ENCODE measurements at places on chromosomes 12 and 14.
A peak's percentile ranks its signal among the peaks of the same experiment; 100 is the strongest.

DNA sequence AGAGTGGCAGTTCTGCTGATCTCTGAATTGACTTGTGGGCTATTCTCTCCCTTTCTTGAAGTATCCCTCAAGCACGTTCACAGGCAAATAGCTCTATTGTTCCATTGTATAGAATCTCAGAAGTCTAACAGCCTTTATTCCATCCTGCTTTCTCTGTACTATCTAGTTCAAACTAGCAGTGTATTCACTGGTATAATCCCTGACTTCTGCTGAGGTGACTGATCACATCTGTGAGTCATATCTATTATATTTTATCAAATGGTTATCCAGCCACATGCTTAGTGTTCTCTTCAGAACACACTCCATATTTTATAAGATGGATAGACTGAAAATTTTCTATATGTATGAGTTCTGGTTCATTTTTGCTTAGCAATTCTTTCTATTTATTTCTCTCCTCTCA is 866.1 kb downstream of the C12orf50 start:
- DNase-seq = no peak

DNA sequence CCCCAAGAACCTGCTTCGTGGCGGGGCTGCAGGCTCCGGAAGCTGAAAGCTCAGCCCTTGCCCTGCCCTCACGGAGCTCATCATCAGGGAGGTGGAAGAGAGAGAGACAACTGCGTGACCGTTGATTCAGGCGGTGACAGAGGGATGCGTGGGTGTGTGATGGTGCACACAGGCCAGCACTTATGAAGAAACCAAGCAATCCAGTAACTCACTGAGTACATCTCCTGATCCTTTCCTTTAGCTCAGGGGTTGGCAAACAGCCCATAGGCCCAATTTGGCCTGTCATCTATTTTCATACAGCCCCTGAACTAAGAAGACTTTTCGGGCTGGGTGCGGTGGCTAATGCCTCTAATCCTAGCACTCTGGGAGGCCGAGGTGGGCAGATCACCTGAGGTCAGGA is 49.9 kb downstream of the TESC start:
- no peak for DNase-seq

- no peak for DNase-seq
These were observed 9.4 kb upstream of the PSMC1 start for GRCh38 chr14:90246936-90247335.

DNA sequence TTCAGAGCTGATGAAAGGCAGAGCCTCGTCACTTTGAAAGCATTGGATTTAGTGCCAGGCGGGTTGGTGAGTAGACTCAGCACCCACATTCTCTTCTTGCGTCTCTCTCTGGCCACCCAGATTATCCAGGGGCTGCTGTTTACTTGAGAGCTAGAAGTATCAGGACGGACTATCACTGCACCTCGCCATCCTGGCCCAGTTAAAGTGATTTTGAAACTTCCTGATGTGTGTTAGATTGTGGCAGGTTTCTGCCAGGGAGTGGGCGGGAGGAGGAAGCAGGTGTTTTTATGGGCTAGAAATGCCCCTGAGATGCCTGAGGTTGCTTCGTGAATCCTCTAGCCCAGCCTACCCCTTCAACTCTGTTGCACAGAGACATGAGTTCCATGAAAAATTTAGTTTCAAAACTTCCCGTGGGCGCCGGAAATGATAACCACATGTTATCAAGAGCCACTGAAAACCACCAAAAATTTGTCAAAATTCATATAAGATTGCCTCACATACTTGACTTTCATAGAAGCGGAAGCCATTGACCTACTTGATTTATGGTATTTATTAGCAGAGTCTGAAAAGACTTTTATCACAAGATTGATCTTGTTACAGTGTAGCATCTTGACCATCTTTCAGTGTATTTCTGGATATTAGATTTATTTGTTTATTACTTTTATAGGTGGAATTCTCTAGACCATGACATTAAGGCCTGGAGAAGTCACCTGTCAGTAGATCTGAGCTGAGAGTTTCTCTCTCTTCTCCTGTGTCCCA is 466.0 kb downstream of the RAD51B start:
- DNase-seq = no peak

- no peak for DNase-seq
These were observed 878 bp downstream of the TMEM119 start for GRCh38 chr12:108596854-108597558.

DNA sequence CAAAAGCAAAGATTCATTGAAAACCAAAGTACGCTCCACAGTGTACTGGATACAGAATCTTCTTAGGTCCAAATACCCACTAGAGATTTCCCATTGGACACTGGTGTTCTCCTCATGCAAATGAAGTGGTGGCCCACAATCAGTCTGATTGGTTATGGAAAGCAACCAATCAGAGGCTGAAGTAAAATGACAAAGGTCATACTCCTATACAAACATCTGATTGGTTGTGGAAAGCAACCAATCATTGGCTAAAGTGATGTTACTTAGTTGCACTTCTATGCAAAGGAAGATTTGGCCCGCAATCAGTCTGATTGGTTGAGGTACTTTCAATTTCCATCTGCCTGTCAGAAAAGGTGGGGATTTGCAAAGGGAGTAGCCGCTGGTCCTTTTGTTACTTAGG is 1.3 kb upstream of the WASHC3 start:
- DNase-seq = no peak

- DNase-seq = no peak
These were observed 17.8 kb downstream of the RBM19 start for GRCh38 chr12:113948151-113948914.

- no peak for DNase-seq
These were observed 46.7 kb downstream of the ERH start for GRCh38 chr14:69351385-69351784.

- DNase-seq = no peak
These were observed 26.8 kb downstream of the TMEM63C start for GRCh38 chr14:77208291-77208978.

DNA sequence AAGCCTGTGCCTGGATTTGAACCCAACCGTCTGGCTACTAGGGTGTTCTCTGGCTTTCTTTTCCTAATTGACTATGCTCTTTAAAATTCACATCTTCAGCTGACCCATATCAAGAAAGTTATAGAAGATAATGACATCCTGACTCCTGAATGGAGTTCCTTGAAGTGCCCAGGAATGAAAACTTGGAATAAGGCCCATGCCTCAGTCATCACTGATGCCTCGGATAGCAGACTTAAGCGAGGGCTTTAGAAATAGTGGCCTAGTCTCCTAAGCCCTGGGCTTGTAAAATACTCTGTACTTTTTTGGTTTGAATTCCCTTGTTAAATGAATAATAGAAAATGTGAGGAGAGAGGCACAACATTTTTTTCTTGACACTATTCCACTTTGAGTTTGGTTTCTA is 39.0 kb downstream of the CHST11 start:
- no peak for DNase-seq

DNA sequence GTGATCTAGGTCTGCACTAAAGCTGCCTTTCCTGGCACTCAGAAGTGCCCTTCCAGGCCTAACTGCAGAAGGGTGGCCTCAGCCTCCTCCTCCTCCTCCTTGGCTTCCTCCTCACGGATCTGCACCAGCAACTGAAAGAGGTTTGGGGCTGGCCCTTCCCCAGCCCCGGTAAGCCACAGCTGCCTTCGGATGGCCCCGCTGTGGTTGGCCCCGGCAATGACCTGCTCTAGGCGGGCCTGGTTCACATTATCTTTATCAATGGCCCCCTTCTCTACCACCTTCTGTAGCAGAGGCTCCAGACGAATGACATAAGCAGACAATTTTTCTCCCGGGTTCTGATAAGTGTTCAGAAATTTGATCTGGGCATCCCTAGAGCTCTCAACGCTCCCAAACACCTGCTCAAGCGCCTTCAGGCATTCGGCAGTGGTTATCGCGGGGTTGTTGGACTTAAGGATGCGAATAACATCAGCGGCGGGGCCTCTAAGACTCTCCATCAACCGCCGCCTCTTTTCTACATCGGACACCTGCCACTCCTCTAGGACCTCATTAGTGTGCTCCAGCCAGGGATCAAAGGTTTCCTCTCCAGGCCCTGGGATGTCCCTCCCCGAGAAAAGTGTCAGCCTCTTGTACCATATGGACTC is 1.5 kb downstream of the PNMA1 start:
- no peak for DNase-seq

DNA sequence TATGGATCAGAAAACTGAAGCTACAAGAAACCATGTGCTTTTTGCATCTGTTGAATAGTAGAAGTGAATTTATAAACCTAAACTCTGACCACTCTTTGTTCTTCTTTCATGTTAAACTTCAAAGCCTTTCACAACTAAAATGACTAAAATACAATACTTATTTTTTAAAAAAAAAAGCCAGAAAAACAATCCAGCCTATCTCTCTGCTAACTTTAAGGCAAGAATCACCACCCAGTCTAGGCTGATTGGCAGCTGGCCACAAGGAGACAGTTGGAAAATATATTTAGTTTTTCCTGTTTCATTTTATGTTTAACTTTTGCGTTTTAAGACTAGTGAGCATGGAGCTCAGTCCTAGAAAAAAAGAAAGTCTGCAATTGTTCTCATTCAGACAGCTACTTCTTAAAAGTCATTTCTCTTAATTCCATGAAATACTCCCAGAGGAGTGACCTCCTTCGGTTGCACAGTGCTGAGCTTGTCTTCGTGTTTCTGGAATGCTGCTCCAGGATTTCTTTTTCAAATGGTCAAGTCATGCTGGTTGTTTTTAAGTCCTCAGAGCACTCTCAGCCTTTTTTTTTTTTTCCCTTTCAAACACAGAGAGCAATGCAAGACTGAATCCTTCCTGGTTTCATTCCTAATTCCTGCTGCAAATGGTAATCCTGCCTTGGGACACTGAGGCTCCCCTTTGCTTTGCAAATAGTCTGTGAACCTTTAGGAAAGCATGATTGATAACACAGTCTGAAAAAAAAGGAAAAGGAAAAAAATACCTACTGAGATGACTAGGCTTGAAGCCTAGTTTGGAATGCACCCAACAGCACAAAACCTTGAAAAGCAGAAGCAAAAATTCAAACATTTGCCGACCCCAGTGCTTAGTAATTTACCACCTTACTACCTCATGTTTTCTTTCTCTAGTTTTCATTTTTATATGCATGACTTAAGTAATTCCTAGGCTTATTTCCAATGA is 233.3 kb upstream of the DAAM1 start:
- no peak for DNase-seq

DNA sequence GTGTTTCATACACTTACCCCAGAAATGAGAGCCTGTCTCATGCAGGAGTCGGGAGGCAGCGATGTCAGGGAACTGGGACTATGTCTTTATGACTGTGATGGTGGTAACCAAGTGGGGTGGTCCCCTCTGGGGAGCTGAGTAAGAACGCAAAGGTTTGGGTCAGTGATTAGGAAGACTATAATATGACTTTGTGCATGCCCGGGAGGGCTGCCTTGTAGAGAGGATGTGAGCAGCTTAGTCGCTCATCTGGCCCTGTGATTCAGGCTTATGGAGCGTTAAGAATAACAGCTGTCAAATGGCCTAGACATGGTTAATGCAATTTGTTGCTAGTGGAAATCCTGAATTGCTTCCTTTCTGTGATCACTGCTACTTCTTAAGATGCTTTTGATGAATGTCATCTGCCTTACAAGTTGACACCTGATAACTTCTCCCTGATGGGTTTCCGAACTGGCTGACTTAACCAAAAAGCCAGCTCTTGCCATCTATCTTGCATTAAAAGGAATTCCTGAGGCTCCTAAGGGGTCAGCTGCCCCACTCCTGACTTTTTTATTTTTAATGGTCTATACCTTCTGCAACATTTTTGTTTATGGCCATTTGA is 35.4 kb upstream of the AACS start:
- peak; percentile 42 for DNase-seq

DNA sequence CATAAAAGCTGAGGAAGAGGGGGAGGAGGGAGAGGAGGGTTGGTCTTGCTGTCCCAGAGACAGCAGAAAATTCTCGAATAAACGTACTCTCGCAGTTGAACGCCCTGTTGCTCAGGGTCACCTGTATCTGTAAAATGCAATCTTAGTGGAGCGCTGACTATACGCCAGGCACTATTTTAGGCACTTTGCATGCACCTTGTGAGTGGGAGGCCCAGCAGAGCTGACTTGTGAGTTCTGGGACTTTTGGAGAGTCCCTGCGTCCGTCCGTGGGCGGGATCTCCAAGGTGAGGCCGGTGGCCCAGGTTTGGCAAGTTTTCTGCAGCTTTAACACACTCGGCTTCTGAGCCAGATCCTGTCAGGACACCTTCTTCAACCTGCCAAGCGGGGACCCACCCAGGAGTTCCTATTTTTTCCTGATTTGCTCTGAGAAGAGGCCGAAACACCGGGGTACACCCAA is 32.5 kb upstream of the PLEKHG6 start:
- no peak for DNase-seq

GRCh38 chr12:122124370-122124769 is 45.8 kb downstream of the MLXIP start:
- DNase-seq = no peak

- DNase-seq = no peak
These were observed 10.5 kb downstream of the C12orf75 start for GRCh38 chr12:105341010-105341409.

- no peak for DNase-seq
These were observed 84.1 kb downstream of the KIF26A start for GRCh38 chr14:104222396-104223036.

- no peak for DNase-seq
These were observed 19.0 kb downstream of the AP5M1 start for GRCh38 chr14:57287745-57288144.

DNA sequence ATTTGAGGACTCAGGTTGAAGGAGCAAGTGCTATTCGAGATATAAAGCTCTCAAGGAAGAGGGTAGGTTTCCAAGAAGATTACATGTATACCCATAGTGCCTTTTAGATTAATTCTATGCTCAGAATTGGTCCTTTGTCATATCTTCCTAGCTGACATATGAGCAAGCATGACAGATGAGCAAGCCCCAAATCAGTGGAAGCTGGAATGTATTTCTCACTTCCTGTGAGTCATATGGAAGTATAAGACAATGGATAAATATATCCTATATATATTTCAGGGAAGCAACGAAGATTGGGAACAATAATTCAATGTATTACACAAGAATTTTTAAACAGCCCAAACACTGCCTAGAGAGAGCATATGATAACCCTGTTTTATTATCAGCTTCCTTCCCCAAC is 674.1 kb upstream of the ATXN7L3B start:
- DNase-seq = no peak

GRCh38 chr12:4244868-4245267 is 28.7 kb upstream of the CCND2 start:
- peak; percentile 55 for DNase-seq

DNA sequence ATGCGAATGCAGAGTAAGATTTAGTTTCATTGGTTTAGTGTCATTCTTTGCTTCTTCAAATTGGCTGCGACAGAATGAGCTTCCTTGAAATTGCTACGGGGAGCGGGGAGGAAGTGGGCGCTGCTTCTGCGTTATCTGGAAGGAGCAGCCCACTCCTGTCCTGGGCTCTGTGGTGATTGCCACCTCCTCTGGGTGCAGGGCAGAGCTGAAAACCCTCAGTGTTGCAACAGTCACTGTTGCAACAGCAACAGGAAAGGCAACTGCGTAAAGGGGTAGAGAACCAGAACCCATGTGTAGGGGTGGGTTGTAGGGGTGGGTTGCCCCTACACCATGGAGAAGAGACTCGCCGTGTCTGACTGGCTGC is 57.7 kb downstream of the MAX start:
- no peak for DNase-seq
